Activated CD4-positive, CD25-positive, alpha-beta regulatory T cell treated with anti-CD3 and anti-CD28 coated beads, Interleukin-2, amount 50 U/mL, for 16 hours (primary cell): ENCODE measurements at places on chromosomes 7 and 10.

DNA sequence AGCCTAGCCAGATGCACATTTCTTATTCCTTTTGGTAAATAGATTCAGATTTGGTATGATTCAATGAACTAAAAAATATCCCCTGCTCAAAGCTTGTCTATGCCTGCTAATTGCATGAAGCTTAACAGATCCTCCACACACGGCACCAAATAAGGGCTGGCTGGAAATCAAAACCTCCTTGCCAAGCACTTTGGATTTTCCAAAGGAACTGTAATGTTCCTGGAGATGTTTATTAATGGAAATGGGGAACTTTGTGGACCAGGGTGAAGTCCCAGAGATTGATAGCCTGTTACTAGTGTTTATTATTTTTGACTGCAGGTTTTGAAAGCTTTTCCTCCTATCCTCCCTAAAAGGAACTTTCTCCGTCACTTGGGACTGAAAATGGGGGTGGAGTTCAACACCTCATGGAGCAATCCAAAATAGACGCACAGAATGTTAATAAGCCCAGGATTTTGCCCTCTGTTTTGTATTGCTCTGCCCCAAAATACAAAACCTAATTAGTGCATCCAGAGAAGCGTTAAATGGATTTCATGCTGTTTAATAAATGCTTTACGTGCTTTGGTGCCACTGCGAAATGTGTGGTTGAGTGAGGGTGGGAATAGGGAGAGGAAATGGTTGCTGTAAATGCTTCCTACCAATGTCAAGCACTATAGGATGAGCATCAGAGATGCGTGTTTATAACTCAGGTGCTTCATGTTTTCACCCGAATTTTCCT, 1027.7 kb downstream of the LRMDA start:
- no peak for DNase-seq

- DNase-seq: no peak
Observed at GRCh38 chr7:35646289-35647023, 48.5 kb downstream of the HERPUD2 start.

DNA sequence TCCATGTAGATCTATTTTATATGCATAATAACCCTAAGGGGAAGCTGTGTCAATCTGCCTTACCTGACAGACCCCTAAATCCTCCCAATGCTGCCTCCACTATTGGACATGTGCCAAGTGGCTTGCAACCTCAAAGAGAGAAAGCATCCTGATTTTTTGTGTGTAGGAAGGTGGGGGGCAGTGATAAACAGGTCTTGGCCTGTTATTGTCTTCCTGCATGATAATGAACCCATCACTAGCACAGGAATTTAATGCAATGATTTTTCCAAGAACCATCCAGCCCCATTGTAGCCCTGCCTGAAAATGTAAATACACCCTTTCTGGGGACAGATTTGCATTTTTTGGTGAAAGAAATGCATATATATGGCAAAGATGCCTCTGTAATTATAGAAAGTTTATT, 850.2 kb downstream of the LRMDA start:
- no peak for DNase-seq

DNA sequence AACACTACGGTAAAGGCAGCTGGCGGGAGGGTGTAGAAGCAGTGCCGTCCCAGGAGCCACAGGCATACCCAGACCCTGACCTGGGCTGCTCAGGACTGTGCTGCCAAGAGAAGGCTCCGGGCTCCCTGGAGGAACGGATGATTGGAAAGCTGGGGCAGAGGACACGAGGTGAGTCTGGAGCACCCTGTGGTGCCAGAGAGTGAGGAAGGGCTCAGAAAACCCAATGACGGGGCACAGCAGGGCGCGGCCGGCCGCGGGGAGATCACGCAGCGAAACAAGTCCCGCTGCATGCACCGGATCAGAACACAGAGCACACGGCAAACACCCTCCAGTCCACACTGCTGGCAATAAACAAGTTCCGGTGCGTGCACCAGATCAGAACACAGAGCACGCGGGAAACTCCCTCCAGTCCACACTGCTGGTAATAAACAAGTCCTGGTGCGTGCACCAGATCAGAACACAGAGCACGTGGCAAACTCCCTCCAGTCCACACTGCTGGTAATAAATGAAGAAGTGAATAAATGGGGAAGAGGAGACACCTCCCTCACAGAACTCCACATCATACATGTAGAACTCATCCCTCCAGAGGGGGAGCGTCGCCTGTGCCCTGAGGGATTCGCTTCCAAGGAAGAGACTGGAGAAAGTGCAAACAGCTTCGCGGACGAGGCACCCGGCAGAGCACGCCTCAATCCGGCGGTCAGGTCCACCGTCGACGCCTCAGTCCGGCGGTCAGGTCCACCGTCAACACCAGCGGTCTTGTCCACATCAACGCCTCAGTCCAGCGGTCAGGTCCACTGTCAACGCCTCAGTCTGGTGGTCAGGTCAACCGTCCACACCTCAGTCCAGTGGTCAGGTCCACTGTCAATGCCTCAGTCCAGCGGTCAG, 265.0 kb downstream of the MAD1L1 start:
- DNase-seq: no peak

GRCh38 chr10:74634995-74635536, 191.3 kb upstream of the KAT6B start:
- DNase-seq: no peak

GRCh38 chr10:93267521-93267920, 193.8 kb downstream of the CYP26A1 start:
- DNase-seq: no peak

- no peak for DNase-seq
Observed at GRCh38 chr7:79790656-79791262, 337.3 kb upstream of the MAGI2 start.

DNA sequence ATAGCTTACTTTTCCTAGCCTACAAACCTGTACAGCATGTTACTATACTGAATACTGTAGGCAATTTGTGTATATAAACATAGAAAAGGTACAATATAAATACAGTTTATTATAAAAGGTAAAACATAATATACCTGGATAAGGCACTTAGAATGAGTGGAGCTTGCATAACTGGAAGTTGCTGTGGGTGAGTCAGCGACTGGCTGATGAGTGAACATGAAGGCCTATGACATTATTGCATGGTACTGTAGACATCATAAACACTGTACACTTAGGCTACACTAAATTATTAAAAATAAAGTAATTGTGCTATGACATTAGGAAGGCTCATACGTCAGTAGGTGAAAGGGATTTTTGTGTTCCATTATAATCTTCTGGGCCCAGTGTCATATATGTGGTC, 228.8 kb downstream of the HDAC9 start:
- no peak for DNase-seq

DNA sequence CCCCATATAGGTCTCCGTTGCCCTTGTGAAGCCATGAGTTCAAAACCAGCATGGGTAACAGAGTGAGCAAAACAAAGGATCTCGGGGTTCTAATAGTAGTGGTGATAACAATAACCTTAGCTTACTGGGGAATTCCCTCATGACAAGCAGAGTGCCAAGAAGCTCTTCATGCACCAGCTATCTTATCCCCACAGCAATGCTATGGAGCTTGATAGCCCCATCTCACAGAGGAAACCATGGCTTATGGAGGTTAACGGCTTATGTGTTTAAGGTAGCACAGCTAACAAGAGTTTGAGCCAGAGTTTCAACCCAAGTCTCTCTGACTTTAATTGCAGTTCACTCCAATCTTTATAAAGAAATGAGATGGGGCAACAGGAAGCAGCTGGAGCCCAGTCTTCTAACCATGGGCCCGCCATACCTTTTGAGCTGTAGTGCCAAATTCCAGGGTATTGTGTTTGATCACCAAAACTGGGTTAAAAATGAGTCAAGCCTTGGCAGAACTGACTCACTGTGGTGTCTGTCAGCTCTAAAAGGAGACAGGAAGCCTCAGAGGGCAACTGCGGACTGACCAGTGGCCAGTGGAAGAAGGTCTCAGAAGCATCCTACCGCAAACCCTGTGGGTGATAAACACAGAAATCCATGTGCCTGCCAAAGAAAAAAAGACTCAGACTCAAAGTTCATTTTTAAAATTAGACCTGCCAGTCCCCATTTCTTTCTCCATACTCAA, 16.5 kb upstream of the PLAU start:
- no peak for DNase-seq
